ENCODE measurements at places on chromosomes 7 and 10. TPM values are rescaled to one million over a fixed set of nuclear protein-coding genes. Genes with fewer than 3 reads are reported as not detected.

HGF gene
- 167 TPM for total RNA-seq

PAPOLB gene
- under 0.01 TPM for total RNA-seq

C1QL3 gene
- not detected for total RNA-seq

VAX1 gene
- not detected for total RNA-seq

GALNT11 gene
- 33.7 TPM for total RNA-seq

PNLIPRP2 gene
- not detected for total RNA-seq

EPHB6 gene
- total RNA-seq, result 25.4 TPM

IDI2 gene
- not detected for total RNA-seq

FRA10AC1 gene
- total RNA-seq, result 3.7 TPM

IKZF1 gene
- not detected for total RNA-seq

DNAH11 gene
- total RNA-seq, result 1.4 TPM

MNX1 gene
- not detected for total RNA-seq

CARD11 gene
- 3.9 TPM for total RNA-seq

COL26A1 gene
- not detected for total RNA-seq

MKI67 gene
- total RNA-seq, result 23.7 TPM

ARHGAP22 gene
- 27.6 TPM for total RNA-seq

TLX1 gene
- total RNA-seq, result not detected

ATOH7 gene
- not detected for total RNA-seq
